Type B pancreatic cell (in vitro differentiated cells): ENCODE measurements at places on chromosomes 11 and 22. TPM values are rescaled to one million over a fixed set of nuclear protein-coding genes. Genes with fewer than 3 reads are reported as not detected.
A peak's percentile ranks its signal among the peaks of the same experiment; 100 is the strongest.

DNA sequence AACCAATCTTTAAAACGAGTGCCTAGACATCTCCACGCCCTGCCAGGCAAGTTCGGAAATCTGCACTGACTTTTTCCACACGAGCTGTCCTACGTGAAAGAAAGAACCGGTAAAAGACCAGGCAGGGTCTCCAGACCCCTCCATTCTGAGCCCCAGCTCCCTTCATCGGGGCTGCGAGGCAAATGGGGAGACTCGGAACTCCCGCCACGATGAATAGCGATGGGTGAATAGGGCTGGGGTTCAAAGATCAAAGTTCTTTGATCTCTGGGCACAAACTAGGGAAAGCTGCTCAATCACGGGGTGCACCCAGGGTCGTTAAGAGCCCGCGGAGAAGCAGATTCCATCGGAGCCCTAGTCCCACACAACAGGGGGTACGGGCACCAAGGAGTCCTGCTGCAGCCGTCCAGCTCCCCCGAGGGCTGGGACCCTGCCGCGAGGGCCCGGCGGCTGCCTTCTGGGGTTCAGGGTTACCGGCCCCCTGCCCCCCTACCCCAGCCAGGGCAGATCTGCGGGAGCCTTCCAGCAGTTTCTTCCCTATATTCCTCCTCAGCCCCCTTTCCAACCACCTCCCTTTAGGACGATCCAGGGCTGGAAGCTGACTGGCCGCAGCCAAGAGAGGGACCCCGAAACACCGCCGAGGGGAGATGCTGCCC is 1.1 kb downstream of the LRP4 start:
- H3K36me3 ChIP-seq = no peaks in the 10 kb centered on the region
- peaks cover 20% of the 10 kb centered on the region for H3K27me3 ChIP-seq
- DNase-seq = no peak
- H3K27ac ChIP-seq = peak overlapping the region; percentile 88

DNA sequence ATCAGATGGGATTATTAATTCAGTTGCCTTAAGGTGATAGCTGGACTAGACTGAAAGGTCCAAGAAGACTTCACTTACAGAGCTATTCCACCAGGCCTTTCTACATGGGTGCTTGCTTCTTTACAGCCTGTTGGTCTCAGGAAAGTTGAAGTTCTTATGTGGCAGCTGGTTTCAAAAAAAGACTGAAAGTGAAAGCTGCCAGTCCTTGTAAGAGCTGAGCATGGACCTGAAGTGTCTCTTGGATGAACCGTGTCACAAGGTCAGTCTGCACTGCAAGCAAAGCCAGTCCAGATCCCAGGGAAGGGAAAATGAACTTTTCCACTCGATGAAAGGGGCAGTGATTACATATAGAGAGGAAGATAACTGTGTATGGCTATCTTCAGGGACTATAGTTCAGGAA is 201.5 kb upstream of the LUZP2 start:
- no peaks in the 10 kb centered on the region for H3K4me1 ChIP-seq
- H3K27ac ChIP-seq = no peak overlapping the region
- no peaks in the 10 kb centered on the region for H3K36me3 ChIP-seq
- no peak for DNase-seq
- no peaks in the 10 kb centered on the region for H3K27me3 ChIP-seq
- no peak overlapping the region for H3K4me3 ChIP-seq

- H3K4me1 ChIP-seq = peaks cover 6% of the 10 kb centered on the region
- H3K27me3 ChIP-seq = peaks cover 44% of the 10 kb centered on the region
- no peak for DNase-seq
- no peak overlapping the region for H3K27ac ChIP-seq
- H3K4me3 ChIP-seq = no peak overlapping the region
These were observed 95.0 kb downstream of the PDE2A start for GRCh38 chr11:72578991-72579815.

DNA sequence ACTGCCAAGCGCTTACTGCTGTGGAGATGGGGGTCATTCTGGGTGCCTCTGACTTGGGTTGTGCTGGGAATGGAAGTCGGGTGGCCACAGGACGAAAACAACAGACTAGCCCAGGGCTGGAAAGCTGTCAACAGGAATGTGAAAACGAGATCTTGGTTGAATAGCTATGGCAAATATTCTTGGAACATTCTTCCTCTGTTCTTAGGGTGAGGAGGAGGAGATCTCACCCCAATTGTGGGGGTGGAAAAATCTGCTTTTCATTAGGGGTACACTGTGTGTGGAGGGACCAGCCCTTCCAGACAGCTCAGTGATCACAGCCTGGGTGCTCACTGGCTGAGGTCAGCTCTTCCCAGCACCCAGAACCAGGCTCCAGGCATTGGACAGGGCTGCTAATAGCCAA is 52.0 kb upstream of the PRSS23 start:
- H3K27ac ChIP-seq = peak overlapping the region; percentile 39
- H3K36me3 ChIP-seq = no peaks in the 10 kb centered on the region
- H3K4me1 ChIP-seq = peaks cover 45% of the 10 kb centered on the region
- DNase-seq = no peak

DNA sequence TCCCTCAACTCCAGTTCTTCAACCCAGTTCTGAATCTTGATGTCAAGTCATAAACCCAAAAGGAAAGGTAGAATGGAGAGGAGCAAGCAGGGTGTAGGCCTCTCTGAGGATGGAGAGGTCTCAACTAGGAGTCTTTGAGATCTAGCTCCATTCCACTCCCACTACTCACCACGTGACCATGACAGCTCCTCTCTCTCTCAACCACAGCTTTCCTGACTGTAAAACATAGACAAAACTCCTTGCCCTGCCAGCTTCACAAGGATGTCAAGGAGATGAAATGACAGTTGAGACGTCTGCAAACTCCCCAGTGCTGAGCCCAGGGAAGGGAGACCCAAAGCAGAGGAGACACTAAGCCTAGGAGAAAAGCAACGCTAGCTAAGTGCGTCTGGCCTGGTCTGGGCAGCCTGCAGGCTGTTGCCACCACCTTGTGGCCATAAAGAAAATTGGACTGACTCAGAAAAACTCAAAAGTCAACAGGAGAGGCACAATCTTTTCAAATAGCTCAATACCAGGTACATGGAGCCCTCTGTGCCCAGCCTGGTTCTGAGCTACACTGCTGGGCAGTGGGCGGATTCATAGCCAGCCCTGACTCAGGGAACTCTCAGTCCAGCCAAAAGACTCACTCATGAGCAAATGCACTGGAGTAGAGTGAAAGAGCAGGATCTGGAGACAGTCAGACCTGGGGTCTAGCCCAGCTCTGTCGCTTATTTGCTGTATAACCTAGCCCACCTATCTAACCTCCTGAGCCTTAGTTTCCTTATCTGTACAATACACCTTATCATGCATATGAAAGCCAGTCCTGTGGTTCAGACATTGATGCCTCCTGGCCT is 3.4 kb downstream of the CLPB start:
- DNase-seq = no peak
- no peaks in the 10 kb centered on the region for H3K36me3 ChIP-seq
- peak overlapping the region; percentile 23 for H3K27ac ChIP-seq
- peaks cover 31% of the 10 kb centered on the region for H3K4me1 ChIP-seq
- H3K27me3 ChIP-seq = no peaks in the 10 kb centered on the region

DNA sequence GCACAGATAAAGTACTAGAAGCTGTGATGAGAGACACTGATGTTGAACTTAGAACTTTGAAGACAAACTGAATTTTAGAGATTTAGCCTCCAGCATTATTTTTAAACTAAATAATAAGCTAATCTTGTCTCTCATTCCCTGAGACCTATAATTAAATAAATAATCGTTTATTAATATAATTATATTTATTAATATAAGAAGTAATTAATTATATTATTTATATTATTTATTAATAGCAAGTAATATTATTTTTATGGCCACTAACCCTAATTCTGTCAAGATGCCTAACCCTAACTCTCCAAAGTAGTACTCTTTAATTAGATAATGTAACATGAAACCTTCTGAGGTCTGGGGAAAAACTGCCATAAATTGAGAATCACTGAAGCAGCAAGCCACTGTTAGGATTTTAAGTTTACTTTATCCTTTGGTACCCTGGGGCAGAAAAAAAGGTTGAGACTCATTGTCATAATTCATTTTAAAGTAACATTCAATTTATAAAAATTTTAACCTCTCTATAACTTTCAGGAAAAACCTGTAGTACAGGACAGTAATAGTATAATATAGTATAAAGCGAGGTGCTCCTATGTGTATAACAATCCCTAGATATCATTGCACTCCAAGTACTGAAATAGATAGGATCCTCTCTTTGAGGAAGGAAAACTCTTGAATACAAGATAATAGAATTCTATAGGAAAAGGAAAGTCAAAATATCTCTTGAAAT is 85.4 kb downstream of the TTC28 start:
- no peaks in the 10 kb centered on the region for H3K27me3 ChIP-seq
- H3K4me1 ChIP-seq = peaks cover 22% of the 10 kb centered on the region
- H3K4me3 ChIP-seq = no peak overlapping the region

DNA sequence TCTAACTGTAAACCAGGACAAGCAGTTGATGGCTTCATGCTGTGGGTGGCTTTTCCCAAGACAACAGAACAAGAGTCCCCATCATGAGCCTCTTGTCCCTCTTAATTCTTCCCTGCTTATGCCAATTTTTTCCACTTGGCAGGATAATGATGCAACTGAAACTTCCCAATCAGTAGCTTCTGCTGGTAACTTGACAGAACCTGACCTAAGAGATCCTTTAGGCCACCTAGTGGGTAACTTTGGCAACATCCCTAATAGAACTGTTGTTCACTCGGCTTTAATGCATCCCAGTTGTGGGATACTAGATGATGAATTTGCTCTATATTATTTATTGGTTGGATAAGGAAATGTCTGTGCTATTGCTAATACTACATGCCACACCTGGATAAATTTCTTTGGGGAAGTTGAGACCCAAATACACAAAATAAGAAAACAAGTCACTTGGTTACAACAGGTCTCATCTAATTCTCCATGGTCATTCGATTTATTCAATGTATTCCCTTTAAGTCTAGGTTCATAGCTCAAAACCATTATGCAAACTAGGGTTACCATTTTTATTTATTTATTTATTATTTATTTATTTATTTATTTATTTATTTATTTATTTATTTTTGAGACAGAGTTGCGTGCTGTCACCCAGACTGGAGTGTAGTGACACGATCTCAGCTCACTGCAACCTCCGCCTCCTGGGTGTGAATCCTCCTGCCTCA is 41.4 kb upstream of the NFAM1 start:
- H3K36me3 ChIP-seq = no peaks in the 10 kb centered on the region
- H3K27me3 ChIP-seq = peaks cover 5% of the 10 kb centered on the region
- H3K4me1 ChIP-seq = peaks cover 6% of the 10 kb centered on the region
- no peak overlapping the region for H3K4me3 ChIP-seq

GRCh38 chr11:13335319-13335718 is 57.7 kb downstream of the BMAL1 start:
- no peak overlapping the region for H3K27ac ChIP-seq
- no peak overlapping the region for H3K4me3 ChIP-seq
- DNase-seq = no peak

- no peak overlapping the region for H3K4me3 ChIP-seq
- no peak for DNase-seq
- no peaks in the 10 kb centered on the region for H3K4me1 ChIP-seq
- H3K27me3 ChIP-seq = peaks cover 8% of the 10 kb centered on the region
- no peaks in the 10 kb centered on the region for H3K36me3 ChIP-seq
These were observed 10.8 kb downstream of the PRR5L start for GRCh38 chr11:36306888-36307287.

DNA sequence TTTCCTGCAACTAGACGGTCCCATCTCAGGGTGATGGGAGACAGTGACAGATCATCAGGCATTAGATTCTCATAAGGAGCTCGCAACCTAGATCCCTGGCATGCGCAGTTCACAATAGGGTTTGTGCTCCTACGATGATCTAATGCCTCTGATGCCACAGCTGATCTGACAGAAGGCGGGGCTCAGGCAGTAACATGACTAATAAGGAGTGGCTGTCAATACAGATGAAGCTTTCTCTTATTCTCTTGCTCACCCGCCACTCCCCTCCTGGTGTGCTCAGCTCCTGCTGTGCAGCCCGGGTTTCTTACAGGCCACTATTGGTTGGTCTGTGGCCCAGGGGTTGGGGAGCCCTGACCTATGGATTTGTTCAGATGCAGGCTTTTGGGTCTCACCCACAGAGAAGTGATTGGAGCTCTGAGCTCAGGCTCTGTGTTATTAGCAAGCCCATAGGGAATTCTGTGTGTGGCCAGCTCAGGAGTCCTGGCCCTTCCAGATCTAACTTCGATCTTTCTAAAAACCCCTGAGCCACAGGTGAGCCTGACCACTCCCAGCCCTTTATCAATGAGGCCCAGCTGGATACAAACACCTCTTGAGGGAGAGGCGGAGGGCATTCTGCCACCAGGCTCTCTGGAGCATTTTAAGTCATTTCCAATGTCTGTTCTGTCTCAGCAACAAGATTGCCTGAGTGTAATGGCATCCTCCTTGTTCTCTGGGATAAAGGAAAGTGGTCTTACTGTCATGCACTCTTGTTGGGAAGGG is 351.8 kb downstream of the BUD13 start:
- no peak overlapping the region for H3K4me3 ChIP-seq
- H3K4me1 ChIP-seq = peaks cover 31% of the 10 kb centered on the region
- H3K36me3 ChIP-seq = no peaks in the 10 kb centered on the region
- DNase-seq = no peak

DNA sequence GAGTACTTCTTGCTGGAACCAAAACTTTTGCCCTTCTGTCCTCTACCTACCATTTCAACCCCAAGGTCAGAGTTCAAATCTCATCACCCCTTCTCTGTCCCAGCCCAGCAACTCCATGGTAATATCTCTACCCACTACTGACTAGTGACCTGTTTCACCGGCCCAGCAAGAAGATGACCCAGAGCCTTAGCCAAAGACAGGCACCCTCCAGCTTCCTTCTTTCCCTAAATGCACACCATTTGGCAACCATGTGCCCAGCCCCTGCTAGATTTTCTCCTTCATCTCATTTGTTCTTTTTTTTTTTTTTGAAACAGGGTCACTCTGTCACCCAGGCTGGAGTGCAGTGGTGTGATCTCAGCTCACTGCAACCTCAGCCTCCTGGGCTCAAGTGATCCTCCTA is 14.9 kb downstream of the ARAP1 start:
- H3K36me3 ChIP-seq = no peaks in the 10 kb centered on the region
- peaks cover 41% of the 10 kb centered on the region for H3K4me1 ChIP-seq
- no peak for DNase-seq
- peak overlapping the region; percentile 97 for H3K27ac ChIP-seq
- H3K4me3 ChIP-seq = no peak overlapping the region

GRCh38 chr11:9206496-9206895 is 58.7 kb downstream of the DENND5A start:
- H3K27ac ChIP-seq = no peak overlapping the region
- no peaks in the 10 kb centered on the region for H3K27me3 ChIP-seq
- H3K4me3 ChIP-seq = no peak overlapping the region
- peaks cover 4% of the 10 kb centered on the region for H3K36me3 ChIP-seq
- peaks cover 26% of the 10 kb centered on the region for H3K4me1 ChIP-seq

- DNase-seq = no peak
- H3K36me3 ChIP-seq = peaks cover 10% of the 10 kb centered on the region
- H3K27me3 ChIP-seq = no peaks in the 10 kb centered on the region
- H3K27ac ChIP-seq = no peak overlapping the region
- no peaks in the 10 kb centered on the region for H3K4me1 ChIP-seq
These were observed 10.1 kb downstream of the CHID1 start for GRCh38 chr11:900545-900944.

- peaks cover 39% of the 10 kb centered on the region for H3K4me1 ChIP-seq
- DNase-seq = peak; percentile 89
- H3K4me3 ChIP-seq = peak overlapping the region; percentile 88
- H3K27ac ChIP-seq = peak overlapping the region; percentile 96
- no peaks in the 10 kb centered on the region for H3K36me3 ChIP-seq
These were observed 99.9 kb downstream of the MAML2 start for GRCh38 chr11:96242971-96243647.

- H3K27ac ChIP-seq = no peak overlapping the region
- H3K27me3 ChIP-seq = peaks cover 3% of the 10 kb centered on the region
- DNase-seq = no peak
- H3K4me1 ChIP-seq = no peaks in the 10 kb centered on the region
These were observed 1046.1 kb downstream of the DLG2 start for GRCh38 chr11:84581083-84581482.

The MMP12 gene
- total RNA-seq = 0.27 TPM in 1 of 2 replicates, not detected in the other

The MMP8 gene
- not detected in 2 replicates for total RNA-seq

The C11orf97 gene
- total RNA-seq = not detected in 2 replicates

The CEP126 gene
- 2.1 and 5.8 TPM in 2 replicates for total RNA-seq

The CTSW gene
- not detected in 2 replicates for total RNA-seq

The MAJIN gene
- not detected in 2 replicates for total RNA-seq
